T-cell (primary cell): ENCODE measurements at places on chromosomes 1 and 21.

GRCh38 chr1:27664291-27664690 lies 7.7 kb downstream of the IFI6 start:
- DNase-seq: no peak

- no peak for DNase-seq
Observed at GRCh38 chr1:53734650-53735211, 4.2 kb downstream of the GLIS1 start.

GRCh38 chr21:43739621-43740435 lies 20.9 kb downstream of the PDXK start:
- no peak for DNase-seq

GRCh38 chr1:200130552-200130951 lies 103.0 kb downstream of the NR5A2 start:
- no peak for DNase-seq

- no peak for DNase-seq
Observed at GRCh38 chr1:32195972-32196823, 4.2 kb upstream of the CCDC28B start.

DNA sequence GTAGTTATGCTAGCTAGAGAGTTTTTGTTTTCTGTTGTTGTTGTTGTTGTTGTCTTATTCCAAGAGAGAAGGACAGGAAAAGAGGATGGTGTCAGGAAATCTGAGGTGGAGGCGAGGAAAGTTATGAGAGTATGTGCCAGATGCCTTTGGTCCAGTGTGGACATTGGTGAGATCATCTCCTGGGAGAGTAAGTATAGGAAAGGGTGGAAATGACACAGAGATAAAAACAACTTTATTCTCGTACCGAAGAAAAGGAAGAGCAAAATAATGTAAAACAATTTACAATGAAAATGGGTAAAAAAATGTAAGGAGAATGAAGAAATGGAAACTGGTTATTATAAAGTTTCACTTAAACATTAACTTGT lies 97.4 kb upstream of the ADGRL2 start:
- no peak for DNase-seq

DNA sequence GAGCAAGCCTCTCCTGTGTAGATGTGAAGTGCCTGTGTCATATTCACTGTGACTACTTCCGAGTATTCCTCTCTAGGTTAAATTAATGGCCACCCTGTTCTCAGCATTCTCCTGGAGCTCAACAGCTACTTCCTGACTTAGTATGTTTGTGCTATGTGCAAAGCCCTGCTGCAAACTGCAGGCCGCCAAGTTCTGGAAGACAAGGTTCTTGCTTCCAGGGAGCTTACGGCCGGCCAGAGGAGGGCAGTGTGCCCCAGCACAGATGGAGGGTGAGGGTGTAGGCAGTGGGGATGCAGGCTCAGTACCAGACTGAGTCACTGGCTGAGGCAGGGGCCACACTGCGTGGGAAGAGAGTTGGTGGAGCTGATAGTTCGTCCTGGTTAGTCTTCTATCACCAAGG lies 43.2 kb downstream of the ELK4 start:
- no peak for DNase-seq

- no peak for DNase-seq
Observed at GRCh38 chr1:213127074-213127473, 76.0 kb downstream of the RPS6KC1 start.

GRCh38 chr1:228108055-228108690 lies 926 bp downstream of the MRPL55 start:
- no peak for DNase-seq

GRCh38 chr1:15618077-15618654 lies 908 bp downstream of the DDI2 start:
- DNase-seq: no peak
